Activated T-helper 1 cell treated with anti-CD3 and anti-CD28 coated beads, Interleukin-12 subunit alpha, Interleukin-12 subunit beta, Interleukin-2, Interleukin-4 antibody, amounts not matched to agents 30 ng/mL and 10 ng/mL and 1 ng/mL, durations not matched to agents 14 hours and 24 hours and 36 hours (primary cell): ENCODE measurements at places on chromosomes 12 and 14. TPM values are rescaled to one million over a fixed set of nuclear protein-coding genes. Genes with fewer than 3 reads are reported as not detected.

- H3K4me3 ChIP-seq: no peak overlapping the region
- DNase-seq: no peak
- H3K27ac ChIP-seq: no peak overlapping the region
Observed at GRCh38 chr12:68406134-68406576, 74.0 kb upstream of the MDM1 start.

DNA sequence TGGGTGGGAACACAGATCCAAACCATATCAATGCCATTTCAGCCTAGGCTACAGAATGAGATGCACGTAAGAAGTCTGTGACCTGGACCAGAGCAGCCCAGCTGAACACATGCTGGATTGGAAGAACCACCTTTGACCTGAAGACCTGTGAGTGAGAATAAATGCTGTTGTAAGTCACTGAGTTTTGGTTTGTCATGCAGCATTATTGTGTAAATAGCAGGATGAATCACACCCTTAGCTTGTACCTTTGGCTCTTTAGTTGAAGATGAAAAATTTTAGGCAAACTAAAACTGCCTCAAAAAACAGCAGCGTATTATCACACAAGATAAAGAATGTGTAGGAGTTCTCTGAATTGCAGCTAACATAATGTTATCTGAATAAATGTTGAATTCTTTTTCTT, 199.4 kb upstream of the LRIG3 start:
- no peak overlapping the region for H3K27ac ChIP-seq
- no peak overlapping the region for H3K4me3 ChIP-seq
- no peak for DNase-seq
- H3K4me1 ChIP-seq: no peaks in the 10 kb centered on the region

DNA sequence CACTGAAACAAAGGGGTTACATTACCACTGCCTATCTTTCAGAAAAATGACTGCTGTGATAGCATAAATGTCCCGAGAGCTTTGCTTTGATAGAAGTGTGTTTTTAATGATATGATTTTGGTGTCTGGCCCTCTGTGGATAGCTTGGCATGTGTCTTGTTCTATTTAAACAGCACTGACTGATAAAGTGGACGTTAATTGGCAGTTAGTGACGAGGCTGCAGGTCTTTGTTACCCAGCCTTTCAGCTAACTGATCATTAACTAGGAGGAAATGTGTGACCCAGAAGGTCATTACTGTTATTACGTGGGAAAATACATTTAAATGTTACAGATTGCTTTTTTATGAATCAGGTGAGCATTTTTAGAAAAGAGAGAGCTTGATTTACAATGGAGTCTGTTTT, 428.3 kb downstream of the DIO2 start:
- peaks cover 3% of the 10 kb centered on the region for H3K27me3 ChIP-seq
- no peaks in the 10 kb centered on the region for H3K4me1 ChIP-seq
- no peak overlapping the region for H3K4me3 ChIP-seq
- no peak overlapping the region for H3K27ac ChIP-seq
- no peak for DNase-seq
- H3K36me3 ChIP-seq: no peaks in the 10 kb centered on the region

DNA sequence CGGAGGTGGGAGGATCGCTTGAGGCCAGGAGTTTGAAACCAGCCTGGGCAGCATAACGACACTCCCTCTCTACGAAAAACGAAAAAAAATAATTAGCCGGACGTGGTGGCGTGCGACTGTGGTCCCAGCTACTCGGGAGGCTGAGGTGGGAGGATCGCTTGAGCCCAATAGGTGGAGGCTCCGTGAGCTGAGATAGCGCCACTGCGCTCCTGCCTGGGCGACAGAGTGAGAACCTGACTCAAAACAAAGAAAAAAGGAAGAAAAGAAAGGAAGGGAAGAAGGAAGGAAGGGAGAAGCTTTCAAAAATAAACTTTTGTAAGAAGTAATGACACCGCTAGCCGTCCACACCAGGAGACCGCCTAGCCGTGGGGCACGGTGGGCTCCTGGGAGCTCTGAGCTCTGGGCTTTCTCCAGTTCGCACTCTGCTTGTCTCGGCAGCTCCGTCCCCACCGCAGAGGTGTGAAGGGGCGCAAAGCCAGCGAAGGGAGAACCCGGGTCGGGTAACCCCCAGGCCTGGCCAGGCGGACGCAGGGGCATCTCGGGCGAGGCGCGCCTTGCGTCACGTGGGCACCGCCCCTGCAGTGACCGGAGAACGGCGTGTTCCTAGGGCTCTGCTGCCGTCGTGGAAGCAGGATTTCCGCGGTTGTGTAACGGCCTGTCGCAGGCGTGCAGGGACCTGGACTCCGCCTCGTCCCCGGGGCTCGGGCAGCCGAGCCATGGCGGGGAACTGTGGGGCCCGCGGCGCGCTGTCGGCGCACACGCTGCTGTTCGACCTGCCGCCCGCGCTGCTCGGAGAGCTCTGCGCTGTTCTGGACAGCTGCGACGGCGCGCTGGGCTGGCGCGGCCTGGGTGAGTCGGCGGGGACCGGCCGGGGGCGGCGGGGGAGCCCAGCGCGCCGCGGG, at the start of gene IRAK3:
Gene IRAK3, plus strand, starts transcription at position 631 of the 902 bp plus-strand sequence. Its CDS starts 86 bp downstream, at position 717.
- peaks cover 7% of the 10 kb centered on the region for H3K27me3 ChIP-seq
- peaks cover 5% of the 10 kb centered on the region for H3K36me3 ChIP-seq
- peaks cover 31% of the 10 kb centered on the region for H3K4me1 ChIP-seq
- H3K4me3 ChIP-seq: peak within 1 kb of the TSS; percentile 78
- DNase-seq: peak; percentile 37

TOMM20L gene
- not detected in 2 replicates for total RNA-seq

DNA sequence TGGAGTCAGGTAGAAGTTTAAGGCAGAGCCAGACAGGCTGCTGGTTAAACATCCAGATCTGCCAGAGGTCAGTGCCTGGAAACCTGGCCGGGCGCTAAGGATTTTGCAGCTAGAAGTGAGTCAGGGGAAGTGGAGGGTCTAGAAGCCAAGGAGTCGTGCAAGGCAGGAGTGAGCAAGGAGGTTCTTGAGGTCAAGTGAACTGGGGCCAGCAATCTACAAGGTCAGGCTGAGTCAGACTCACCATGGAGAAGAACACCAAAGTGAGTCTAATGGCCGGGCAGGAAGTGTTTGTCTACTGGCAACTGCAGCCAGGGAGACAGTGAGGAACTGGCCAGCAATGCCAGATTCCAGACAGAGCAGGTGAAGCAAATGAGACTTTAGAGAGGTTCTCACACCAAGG, 628.2 kb downstream of the ETNK1 start:
- H3K27ac ChIP-seq: no peak overlapping the region
- no peak overlapping the region for H3K4me3 ChIP-seq
- no peaks in the 10 kb centered on the region for H3K36me3 ChIP-seq
- no peaks in the 10 kb centered on the region for H3K4me1 ChIP-seq
- H3K27me3 ChIP-seq: no peaks in the 10 kb centered on the region

- H3K27ac ChIP-seq: no peak overlapping the region
- no peaks in the 10 kb centered on the region for H3K36me3 ChIP-seq
- peaks cover 3% of the 10 kb centered on the region for H3K27me3 ChIP-seq
- no peak overlapping the region for H3K4me3 ChIP-seq
Observed at GRCh38 chr14:38941488-38941887, 161.5 kb downstream of the SEC23A start.

GRCh38 chr14:25110106-25110505, 60.2 kb upstream of the STXBP6 start:
- no peaks in the 10 kb centered on the region for H3K4me1 ChIP-seq
- DNase-seq: no peak
- no peak overlapping the region for H3K4me3 ChIP-seq
- no peaks in the 10 kb centered on the region for H3K36me3 ChIP-seq
- peaks cover 3% of the 10 kb centered on the region for H3K27me3 ChIP-seq

GRCh38 chr14:92958373-92959188, 35.6 kb downstream of the CHGA start:
- no peaks in the 10 kb centered on the region for H3K36me3 ChIP-seq
- no peaks in the 10 kb centered on the region for H3K4me1 ChIP-seq

DNA sequence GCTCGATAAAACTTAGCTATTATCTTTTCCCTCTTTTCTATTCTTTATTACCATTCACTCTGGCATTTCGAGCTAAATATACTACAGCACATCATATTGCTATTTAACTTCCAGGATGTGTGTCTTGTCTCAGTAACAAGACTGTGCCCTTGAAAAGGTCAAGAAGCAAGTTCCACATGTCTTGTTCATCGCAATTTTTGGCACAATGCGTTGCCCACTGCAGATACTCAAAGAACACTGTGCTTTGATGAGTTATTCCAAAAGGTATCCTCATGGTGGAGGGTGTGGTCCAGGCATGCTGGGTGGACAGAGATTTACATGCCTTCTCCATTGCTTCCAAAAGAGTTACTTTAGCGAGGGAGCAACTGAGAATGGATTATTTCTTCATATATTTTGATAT, 6.6 kb downstream of the E2F7 start:
- peaks cover 1% of the 10 kb centered on the region for H3K27me3 ChIP-seq
- no peak for DNase-seq
- no peak overlapping the region for H3K4me3 ChIP-seq
- H3K4me1 ChIP-seq: peaks cover 47% of the 10 kb centered on the region

DNA sequence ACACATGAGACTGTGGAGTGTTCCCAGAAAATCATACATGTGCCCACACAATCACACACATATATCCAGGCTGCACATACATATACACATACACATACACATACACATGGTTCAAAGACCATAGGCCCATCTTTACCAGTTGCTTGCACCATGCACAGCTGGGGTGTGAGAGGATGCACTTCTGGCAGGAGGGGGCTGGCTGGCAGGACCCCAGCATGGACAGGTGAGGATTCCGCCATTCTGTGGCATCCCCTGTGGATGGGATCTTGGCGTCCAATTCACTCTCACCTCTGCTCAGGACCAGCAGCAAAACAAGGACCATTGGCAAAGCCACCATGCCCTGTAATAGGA, 7.0 kb downstream of the ITGB7 start:
- DNase-seq: no peak
- peaks cover 67% of the 10 kb centered on the region for H3K4me1 ChIP-seq
- H3K36me3 ChIP-seq: peaks cover 51% of the 10 kb centered on the region
- H3K4me3 ChIP-seq: peak overlapping the region; percentile 83
- H3K27ac ChIP-seq: peak overlapping the region; percentile 95

FAM90A1 gene
- 0.15 and 0.36 TPM in 2 replicates for total RNA-seq

B4GALNT1 gene
- 4.4 and 4.6 TPM in 2 replicates for total RNA-seq

GRCh38 chr14:39680777-39681176, 248.5 kb upstream of the FBXO33 start:
- no peak overlapping the region for H3K4me3 ChIP-seq
- H3K27me3 ChIP-seq: no peaks in the 10 kb centered on the region
- no peak overlapping the region for H3K27ac ChIP-seq
- no peak for DNase-seq
- no peaks in the 10 kb centered on the region for H3K36me3 ChIP-seq
- no peaks in the 10 kb centered on the region for H3K4me1 ChIP-seq

TMEM263 gene
- 25.5 and 25.9 TPM in 2 replicates for total RNA-seq

DNA sequence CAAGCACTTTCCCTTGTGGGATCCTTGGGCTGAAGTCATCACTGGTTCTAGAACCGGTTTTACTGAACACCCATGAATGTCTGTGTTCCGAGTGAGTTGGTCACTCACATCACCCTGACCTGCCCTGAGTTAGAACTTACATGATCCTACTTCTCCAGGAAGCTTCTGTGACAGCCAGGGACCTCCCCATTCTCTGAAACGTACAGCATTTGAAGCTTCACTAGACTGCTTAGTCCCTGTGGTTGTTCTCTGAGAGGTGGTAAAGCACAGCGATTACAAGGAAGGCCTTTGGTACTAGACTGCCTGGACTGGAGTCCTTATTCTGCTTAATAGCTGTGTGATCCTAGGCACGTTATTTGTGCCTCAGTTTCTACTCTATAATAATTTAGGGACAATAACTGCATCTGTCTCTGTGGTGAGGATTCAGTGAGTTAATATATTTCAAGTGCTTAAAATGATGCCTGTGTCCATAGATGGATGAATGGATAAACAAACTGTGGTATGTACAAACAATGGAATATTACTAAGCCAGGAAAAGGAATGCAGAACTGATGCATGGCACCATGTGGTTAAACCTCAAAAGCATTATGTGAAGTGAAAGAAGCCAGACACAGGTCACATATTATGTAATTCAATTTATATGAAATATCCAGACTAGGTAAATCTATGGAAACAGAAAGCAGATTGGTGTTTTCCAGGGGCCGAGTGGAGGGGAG, 54.7 kb upstream of the DDX11 start:
- DNase-seq: no peak
- no peaks in the 10 kb centered on the region for H3K36me3 ChIP-seq
- no peaks in the 10 kb centered on the region for H3K4me1 ChIP-seq
- no peak overlapping the region for H3K27ac ChIP-seq
- no peak overlapping the region for H3K4me3 ChIP-seq
- H3K27me3 ChIP-seq: peaks cover 7% of the 10 kb centered on the region

DNA sequence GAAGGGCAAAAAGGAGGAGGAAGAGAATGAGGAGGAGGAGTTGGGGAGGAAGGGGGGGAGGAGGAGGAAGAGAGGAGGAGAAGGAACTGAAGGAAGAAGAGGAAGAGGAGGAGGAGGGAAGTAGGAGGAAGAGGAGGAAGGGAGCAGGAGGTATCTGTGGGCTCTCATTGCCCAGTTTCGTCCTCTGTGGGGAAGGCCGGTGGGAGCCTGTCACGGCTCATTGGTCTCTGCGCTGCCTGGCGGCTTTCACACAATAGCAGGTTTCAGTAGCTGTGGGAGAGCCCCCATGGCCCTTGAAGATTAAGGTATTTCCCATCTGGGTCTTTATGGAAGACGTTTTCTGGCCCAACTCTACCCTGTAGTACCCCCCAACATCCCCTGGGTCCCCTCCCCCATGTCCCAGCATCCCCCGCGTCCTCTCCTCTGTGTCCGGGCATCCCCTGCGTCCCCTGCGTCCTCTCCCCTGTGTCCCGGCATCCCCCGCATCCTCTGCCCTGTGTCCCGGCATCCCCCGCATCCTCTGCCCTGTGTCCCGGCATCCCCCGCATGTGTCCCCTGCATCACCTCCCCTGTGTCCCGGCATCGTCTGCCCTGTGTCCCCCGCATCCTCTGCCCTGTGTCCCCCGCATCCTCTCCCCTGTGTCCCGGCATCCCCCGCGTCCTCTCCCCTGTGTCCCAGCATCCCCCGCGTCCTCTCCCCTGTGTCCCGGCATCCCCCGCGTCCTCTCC, 278.2 kb upstream of the SFSWAP start:
- H3K27me3 ChIP-seq: peaks cover 2% of the 10 kb centered on the region
- H3K27ac ChIP-seq: no peak overlapping the region
- no peak overlapping the region for H3K4me3 ChIP-seq
- no peaks in the 10 kb centered on the region for H3K36me3 ChIP-seq
- no peak for DNase-seq

- H3K27ac ChIP-seq: peak within 1 kb of the TSS; percentile 67
- DNase-seq: no peak
- H3K27me3 ChIP-seq: peaks cover 8% of the 10 kb centered on the region
- H3K36me3 ChIP-seq: peaks cover 1% of the 10 kb centered on the region
Observed at GRCh38 chr14:59465316-59466135, at the start of gene GPR135. Gene GPR135, minus strand, starts transcription at chr14:59465380. Its CDS starts 154 bp downstream, at chr14:59465226.

DNA sequence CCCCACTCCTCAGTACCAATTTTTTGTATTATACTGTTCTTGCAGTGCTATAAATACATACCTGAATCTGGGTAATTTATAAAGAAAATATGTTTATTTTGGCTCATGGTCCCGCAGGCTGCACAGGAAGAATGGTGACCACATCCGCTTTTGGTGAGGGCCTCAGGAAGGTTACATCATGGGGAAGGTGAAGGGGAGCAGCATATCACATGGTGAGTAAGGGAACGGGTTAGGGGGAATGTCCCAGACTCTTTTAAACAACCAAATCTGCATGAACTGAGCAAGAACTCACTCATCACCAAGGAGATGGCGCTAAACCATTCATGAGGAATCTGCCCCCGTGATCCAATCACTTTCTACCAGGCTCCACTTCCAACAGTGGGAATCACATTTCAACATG, 40.0 kb downstream of the OSBPL8 start:
- no peak for DNase-seq
- no peaks in the 10 kb centered on the region for H3K27me3 ChIP-seq
- peak overlapping the region; percentile 68 for H3K27ac ChIP-seq
- no peak overlapping the region for H3K4me3 ChIP-seq
- peaks cover 42% of the 10 kb centered on the region for H3K36me3 ChIP-seq

ANKRD33 gene
- not detected in 2 replicates for total RNA-seq
